ENCODE measurements at places on chromosomes 1 and 21. TPM values are rescaled to one million over a fixed set of nuclear protein-coding genes. Genes with fewer than 3 reads are reported as not detected.

The OR2T4 gene
- not detected for total RNA-seq

The TNFAIP8L2 gene
- total RNA-seq: 0.35 TPM

The PPP1R8 gene
- 19.2 TPM for total RNA-seq

The TFF1 gene
- not detected for total RNA-seq

The TP73 gene
- 0.30 TPM for total RNA-seq

The ANGPTL7 gene
- total RNA-seq: 0.89 TPM

The PGLYRP3 gene
- total RNA-seq: not detected

- DNase-seq: no peak
Observed at GRCh38 chr1:83626603-83627002, 372.3 kb downstream of the TTLL7 start.

- DNase-seq: peak; percentile 40
Observed at GRCh38 chr1:173050865-173051264, at the start of gene TNFSF18. Gene TNFSF18, minus strand, starts transcription at chr1:173050941. Its CDS starts 45 bp downstream, at chr1:173050896.

DNA sequence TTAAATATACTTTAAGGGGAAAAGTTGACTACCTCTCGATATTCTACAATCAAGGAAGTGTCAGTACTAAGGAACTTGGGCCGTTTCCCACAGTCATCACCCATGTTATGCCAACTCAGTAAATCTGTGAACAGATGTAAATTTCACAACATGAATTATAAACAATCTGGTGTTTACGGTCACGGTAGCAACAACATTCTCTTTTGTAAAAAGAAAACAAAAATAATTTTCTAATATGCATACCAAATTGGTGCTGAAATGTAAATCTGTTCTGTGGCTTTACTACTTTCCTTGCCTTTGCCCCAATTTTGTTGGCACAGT lies 1.2 kb downstream of the SH3GLB1 start:
- no peak for DNase-seq

- DNase-seq: peak; percentile 47
Observed at GRCh38 chr1:147723691-147724323, 36.6 kb downstream of the GJA5 start.

GRCh38 chr1:62395291-62395690 lies 41.6 kb upstream of the USP1 start:
- DNase-seq: no peak

GRCh38 chr1:34166625-34167361 lies 1.8 kb upstream of the CSMD2 start:
- DNase-seq: no peak

- DNase-seq: no peak
Observed at GRCh38 chr1:215425138-215425537, 142.0 kb upstream of the KCTD3 start.

DNA sequence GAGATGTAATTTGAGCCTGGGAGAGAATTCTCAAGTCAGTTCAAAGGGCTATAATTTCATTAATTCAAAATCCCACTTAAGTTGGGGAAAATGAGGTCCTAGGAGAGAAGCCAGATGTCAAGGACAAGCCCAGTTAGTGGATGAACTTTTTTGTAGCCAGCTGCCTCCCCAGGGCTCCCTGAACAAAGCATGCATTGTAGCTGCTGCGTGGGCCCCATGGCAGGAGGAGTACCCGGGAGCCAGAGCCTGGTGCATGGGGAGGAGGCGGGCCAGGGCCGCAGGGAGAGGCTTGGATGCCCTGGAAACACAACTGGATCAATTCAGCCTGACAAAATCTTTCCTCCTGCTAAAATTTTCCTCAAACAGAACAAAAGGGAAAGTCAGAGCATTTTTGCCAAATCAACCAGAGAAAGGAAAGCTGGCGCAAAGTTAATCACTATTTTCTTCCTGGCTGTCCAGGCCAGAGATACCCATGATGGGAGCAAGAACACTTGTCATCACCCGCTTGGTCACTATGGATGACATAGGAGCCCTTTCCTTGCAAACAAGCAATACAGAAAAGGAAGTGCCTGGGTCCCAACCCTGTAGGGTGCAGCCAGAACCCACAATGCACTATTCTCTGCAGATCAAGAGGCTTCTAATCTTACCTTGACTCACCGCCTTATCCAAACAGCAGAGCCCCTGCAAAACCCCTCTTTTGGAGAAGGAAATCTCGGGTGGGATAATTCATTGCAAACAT lies 248.1 kb upstream of the RAB4A start:
- no peak for DNase-seq

DNA sequence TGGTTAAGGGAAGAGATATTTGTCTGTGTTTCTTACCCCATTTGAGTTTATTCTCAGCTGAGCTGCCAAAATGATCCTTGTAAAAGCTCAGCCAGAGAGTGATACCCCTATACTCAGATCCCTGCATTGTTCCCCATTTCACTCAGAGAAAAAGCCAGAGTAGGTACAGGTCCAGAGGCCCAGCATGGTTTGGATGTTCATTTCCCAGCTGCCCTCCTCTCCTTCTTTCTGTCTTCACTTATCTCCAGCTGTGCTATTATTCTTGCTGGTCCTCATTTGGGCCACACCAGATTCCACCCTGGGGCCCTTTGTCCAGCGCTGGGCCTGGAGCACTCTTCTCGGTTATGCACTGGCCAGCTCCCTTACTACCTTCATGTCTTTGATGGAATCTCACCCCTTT lies 187.7 kb downstream of the CHRM3 start:
- DNase-seq: no peak

- no peak for DNase-seq
Observed at GRCh38 chr1:43851561-43852338, 81.9 kb upstream of the ARTN start.

- no peak for DNase-seq
Observed at GRCh38 chr1:57966751-57967406, 543.0 kb upstream of the DAB1 start.

DNA sequence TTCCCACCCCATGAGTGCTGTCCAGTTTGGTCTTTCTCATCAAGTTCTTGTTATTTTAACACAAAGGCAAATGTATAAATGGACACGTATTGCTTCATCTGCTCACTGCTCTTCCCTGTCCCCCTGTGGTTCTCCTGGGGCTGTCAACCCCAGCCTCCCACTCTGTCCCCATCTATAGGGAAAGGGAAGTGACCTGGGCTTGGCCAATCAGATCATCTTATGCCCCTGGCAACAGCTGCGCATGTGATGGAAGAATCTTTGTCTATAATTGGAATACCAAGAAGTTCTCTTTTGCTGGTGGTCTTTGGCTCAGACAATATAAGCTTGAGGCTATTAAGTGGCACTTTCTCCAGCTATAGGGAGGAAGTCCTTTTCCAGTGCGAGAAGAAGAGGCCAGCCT lies 4.7 kb upstream of the CCSAP start:
- no peak for DNase-seq

- DNase-seq: no peak
Observed at GRCh38 chr1:185603158-185603557, 131.0 kb upstream of the HMCN1 start.
